ENCODE measurements at places on chromosomes 7 and 10.

- DNase-seq: no peak
Measured at GRCh38 chr7:88452646-88453045, 146.0 kb upstream of the STEAP4 start.

GRCh38 chr7:122676466-122676865 is 22.5 kb downstream of the RNF133 start:
- DNase-seq: no peak

GRCh38 chr7:107610323-107610722 is 30.3 kb downstream of the BCAP29 start:
- DNase-seq: peak; percentile 60

DNA sequence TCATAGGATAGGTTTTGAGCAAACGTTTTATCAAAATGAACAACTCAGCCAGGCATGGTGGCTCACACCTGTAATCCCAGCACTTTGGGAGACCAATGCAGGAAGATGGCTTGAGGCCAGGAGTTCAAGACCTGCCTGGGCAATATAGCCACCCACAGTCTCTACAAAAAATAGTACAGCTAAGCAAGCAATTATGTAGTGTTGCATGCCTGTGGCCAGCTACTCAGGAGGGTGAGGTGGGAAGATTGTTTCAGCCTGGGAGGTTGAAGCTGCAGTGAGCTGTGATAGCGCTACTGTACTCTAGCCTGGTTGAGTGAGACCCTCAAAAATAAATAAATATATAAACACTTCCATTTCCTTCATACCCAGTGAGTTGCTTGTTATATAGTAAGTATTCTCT is 67.1 kb downstream of the LSMEM1 start:
- DNase-seq: no peak

GRCh38 chr7:137836541-137836940 is 10.2 kb downstream of the DGKI start:
- no peak for DNase-seq

GRCh38 chr10:126135177-126135576 is 238.8 kb downstream of the FANK1 start:
- DNase-seq: peak; percentile 35

DNA sequence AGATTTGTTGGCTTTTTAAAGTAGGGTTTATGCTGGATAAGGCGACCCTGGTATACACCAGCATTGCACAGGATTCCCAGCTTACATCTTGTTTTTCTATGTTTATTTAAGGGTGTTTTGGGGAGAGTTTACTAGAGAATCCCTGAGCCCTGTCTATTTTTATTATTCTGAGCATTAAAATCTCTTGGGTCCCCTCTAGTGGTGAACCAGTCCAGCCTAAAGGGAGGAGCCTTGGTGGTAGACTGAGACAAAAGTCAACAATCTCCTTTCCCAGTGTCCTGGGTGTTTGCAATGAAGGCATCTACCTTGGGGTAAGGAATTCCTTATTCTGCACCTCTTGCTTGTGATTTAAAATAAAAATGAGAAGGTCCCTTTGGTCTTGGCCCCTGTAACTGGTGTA is 38.2 kb downstream of the ANTXRL start:
- DNase-seq: no peak

DNA sequence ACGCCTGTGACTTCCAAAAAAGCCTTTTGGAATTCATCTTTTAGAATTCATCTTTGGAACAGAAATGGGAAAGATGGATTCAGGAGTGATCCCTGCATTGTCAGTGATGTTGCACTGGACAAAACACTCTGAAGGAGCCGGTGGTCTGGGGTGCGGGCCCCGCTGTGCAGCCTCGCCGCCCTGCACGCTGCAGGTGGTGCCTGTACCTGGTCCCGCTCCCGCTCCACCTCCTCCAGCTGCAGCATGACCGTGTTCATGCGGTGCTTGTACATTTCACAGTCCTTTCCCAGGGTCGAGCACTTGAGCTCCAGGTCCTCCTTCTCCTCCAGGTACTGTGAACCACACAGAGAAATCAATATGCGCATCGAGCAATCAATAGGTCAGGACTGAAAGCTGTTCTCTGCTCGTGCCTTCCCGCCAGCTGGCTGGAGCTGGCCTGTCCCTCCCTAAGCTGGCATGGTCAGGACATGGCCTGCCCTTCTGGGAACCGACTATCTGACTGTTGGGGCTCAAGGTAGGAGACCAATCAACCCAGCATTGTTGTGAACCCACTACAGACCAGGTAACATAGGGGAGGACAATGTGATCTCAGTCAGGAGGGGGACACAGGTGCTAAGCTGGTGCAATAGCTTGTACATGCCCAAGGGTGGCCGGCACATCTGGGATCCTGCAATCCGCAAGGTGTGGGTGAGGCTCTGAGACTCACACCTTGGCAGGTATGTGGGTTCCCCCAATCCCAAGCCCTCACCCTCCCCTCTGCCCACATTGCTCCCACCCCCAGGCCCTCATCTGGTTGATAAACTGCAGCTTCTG is 93.8 kb upstream of the GNA12 start:
- no peak for DNase-seq

DNA sequence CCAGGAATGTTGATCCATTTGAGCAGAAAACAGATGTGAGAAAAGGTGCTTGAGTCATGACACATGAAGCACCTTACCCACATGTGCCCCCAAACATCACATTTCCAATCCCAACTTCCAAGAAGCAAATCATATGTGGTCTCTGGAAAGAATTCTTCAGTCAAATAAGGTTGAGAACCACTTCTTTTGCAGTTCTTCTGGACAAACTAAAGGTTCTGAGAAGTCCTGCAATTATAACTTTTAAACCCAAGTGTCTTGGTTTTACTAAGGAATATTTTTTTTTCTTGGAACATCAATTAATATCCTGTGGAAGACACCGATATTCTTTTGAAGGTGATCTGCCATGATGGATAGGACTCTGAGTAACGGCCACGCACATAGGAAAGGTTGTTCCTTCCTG is 151.3 kb downstream of the MYOF start:
- no peak for DNase-seq

- DNase-seq: no peak
Measured at GRCh38 chr10:98509745-98510144, 63.0 kb upstream of the HPS1 start.

DNA sequence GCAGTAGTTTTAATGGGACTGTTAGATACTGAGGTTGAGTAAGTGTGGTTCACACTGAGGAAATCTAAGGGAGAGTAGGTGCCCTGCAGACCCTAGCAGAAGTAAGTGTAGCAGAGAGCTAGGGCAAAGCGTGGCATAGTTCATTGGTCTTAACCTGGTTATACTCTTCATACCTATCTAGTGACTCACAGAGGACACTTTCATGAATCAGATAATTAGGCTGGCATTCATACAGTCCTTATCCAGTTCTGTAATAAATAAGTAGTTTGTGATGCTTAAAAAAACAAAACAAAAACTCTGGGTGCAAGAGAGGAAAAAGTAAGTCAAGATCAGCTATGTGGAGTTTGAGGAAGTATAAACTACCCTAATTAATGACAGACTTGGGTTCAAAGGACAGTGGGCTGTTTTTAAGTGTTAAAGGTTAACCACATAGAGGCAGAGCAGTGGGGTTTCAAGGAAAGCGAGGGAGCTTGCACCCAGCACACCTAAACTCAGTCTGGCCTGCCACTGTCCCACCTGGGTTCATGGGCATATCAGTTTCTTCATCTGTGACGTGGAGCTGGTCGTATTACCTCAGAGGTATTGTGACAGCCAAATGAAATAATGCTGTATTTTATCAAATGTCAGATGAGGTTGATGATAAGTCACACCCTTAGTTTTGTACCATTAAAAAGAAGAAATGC is 27.1 kb downstream of the LMTK2 start:
- peak; percentile 24 for DNase-seq

DNA sequence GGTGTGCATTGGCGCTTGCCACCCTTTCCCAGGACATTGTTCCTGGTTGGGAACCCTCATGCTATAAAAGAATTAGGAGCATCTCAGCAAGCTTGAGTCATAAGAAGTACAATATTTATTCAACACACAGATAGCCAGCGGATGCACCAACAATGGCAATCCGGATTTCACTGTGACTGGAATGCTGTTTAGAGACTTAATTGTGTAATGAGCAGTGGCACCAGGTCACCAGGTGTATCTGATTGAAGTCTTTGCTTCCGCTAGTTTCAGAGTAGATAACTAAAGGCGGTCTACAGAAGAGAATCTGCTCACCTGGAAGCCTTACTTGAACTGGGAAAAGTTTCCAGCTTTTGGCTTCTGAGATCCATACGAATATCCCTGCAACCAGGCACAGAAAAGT is 772.3 kb upstream of the GHITM start:
- DNase-seq: no peak
